ENCODE measurements at places on chromosomes 6 and 20. TPM values are rescaled to one million over a fixed set of nuclear protein-coding genes. Genes with fewer than 3 reads are reported as not detected.
A peak's percentile ranks its signal among the peaks of the same experiment; 100 is the strongest.

GRCh38 chr20:53828088-53828681 lies 234.5 kb upstream of the ZNF217 start:
- no peaks in the 10 kb centered on the region for H3K27me3 ChIP-seq
- no peaks in the 10 kb centered on the region for H3K36me3 ChIP-seq
- peak overlapping the region; percentile 56 for H3K4me3 ChIP-seq
- peak overlapping the region; percentile 100 for H3K27ac ChIP-seq

ESR1 gene
- 0.77 TPM for polyA plus RNA-seq

DNA sequence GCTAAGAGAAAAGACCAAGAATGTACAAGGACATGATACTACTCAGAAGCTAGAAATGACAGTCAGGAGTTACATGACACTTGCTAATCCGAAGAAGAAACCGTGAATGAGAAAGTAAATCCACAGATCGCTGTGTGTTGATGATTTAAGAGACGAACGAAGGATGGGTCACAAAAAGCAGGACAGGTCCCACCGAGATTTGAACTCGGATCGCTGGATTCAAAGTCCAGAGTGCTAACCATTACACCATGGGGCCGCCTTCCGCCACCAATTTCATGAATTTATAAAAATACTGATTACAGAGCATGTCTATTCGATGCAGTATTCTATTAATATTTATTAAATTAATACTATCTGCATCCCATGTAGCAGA lies 54.0 kb upstream of the BTN3A2 start:
- no peaks in the 10 kb centered on the region for H3K27me3 ChIP-seq
- H3K36me3 ChIP-seq: no peaks in the 10 kb centered on the region
- peaks cover 33% of the 10 kb centered on the region for H3K4me1 ChIP-seq
- DNase-seq: no peak
- no peak overlapping the region for H3K27ac ChIP-seq
- peak overlapping the region; percentile 51 for H3K4me3 ChIP-seq

DNA sequence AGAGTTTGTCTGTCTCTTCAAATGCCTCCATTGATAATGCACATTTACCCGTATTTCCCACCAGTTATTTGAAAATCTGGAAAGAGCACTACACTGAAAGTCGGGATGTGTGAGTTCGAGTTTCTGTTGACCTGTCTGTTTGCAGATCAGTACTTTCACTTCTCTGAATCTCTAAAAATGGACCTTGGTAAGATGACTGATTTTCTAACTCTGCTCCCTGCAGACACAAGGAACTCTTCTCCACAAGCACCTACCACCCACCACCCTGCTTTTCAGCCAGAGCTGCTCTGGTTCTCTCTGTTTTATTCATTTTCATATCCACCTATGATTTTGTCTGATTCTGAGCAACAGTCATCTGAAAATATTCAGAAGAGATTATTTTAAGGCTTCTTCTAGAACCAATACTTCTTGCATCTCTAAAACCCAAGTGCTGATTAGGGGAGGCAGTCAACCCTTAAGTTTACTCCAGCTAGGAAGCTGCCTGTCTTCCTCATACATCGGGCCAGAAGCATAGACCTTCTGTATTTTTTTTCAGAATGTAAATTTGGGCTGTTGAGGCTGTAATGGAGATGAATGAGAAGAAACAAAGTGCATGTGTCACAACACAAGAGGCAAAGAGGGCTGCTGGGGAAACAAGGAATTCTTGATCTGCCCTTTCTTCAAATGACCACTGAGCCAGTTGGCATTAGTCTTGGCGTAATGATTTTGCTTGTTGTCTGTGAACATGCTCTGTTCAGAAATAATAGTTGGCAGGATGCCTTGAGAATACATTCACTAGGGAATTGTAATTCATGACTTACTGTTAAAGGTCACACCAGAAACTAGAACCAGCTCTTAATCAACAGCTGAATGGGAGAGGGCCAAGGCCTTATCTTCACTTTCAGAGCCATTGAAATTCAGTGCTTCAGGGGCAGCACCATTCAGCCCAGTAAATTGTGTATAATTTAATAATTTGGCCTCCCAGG lies 85.4 kb upstream of the MYLIP start:
- H3K27ac ChIP-seq: no peak overlapping the region
- H3K4me3 ChIP-seq: no peak overlapping the region
- no peaks in the 10 kb centered on the region for H3K27me3 ChIP-seq

DNA sequence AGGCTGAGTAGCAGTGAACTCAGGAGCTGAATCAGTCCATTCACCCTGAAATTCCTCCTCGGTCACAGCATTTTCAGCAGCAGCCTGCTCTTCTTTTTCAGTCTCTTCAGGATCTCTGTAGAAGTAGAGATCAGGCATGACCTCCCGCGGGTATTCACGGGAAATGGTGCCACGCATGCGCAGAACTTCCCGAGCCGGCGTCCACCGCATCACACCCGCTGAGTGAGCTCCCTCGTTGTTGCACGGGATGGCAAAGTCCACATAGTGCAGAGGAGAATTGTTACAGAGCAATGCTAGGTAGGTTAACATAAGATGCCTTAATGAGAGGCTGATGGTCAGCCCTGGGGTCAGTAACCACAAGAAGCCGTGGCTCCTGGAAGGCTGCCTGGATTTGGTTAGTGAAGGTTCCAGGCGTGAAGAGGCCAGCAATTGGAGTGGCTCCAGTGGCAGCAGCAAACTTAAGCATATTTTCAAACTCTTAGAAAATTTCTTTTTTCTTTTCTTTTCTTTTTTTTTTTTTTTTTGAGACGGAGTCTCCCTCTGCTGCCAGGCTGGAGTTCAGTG lies 113.5 kb upstream of the HDAC2 start:
- no peaks in the 10 kb centered on the region for H3K36me3 ChIP-seq
- DNase-seq: no peak

GRCh38 chr6:82006027-82006738 lies 241.4 kb downstream of the IBTK start:
- no peak overlapping the region for H3K27ac ChIP-seq
- no peaks in the 10 kb centered on the region for H3K36me3 ChIP-seq
- no peaks in the 10 kb centered on the region for H3K4me1 ChIP-seq
- no peak for DNase-seq
- no peaks in the 10 kb centered on the region for H3K27me3 ChIP-seq
- H3K4me3 ChIP-seq: no peak overlapping the region

LIN28B gene
- not detected for polyA plus RNA-seq

SDCBP2 gene
- polyA plus RNA-seq: 36.0 TPM

DNA sequence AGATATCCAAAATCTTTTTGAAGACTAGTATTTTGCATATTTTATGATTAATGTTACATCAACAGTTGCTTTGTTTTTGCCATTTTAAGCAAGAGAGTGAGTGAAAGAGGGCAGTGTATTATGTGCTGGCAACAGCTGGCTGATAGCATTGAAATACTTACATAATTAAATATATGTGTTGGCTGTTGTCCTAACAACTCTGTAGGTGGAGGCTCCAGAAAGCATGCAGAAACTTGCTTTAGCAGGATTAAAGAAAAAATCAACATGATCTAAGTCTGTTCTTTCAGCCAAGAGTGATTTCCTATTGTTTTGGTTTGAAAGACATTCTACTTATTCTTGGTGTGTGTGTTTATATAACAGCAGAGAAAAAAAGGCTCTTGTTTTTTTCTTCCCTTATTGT lies 127.5 kb downstream of the CDKAL1 start:
- no peaks in the 10 kb centered on the region for H3K27me3 ChIP-seq
- no peaks in the 10 kb centered on the region for H3K36me3 ChIP-seq
- DNase-seq: peak; percentile 35
- peak overlapping the region; percentile 81 for H3K27ac ChIP-seq
- peaks cover 30% of the 10 kb centered on the region for H3K4me1 ChIP-seq

- H3K4me3 ChIP-seq: no peak overlapping the region
- no peaks in the 10 kb centered on the region for H3K4me1 ChIP-seq
- no peak for DNase-seq
These were observed 61.4 kb downstream of the TXLNB start for GRCh38 chr6:139230391-139230840.

MPIG6B gene
- polyA plus RNA-seq: 0.06 TPM

GRCh38 chr6:41705996-41706835 lies 29.2 kb downstream of the TFEB start:
- H3K27me3 ChIP-seq: no peaks in the 10 kb centered on the region
- no peak overlapping the region for H3K27ac ChIP-seq
- no peak overlapping the region for H3K4me3 ChIP-seq
- DNase-seq: no peak

DNA sequence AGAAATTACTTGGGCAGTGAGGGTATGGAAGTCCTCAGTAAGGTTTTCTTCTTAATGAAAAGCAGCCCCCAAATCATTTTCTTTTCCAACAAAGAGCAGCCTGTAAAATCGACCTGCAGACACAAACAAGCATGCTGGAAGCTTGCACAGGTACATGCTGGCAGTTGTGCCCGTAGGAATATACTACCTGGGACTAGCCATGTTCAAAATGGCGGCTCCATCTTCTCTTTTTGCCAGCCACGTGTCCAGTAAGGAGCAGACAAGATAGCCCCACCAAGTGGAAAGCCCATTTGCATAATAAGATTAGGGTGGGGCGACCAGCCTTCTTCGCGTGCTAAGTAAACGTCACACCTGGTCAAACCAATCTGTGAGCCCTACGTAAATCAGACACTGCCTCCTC lies 259.4 kb upstream of the AGPAT4 start:
- DNase-seq: no peak
- H3K27ac ChIP-seq: no peak overlapping the region
- H3K27me3 ChIP-seq: no peaks in the 10 kb centered on the region
- H3K36me3 ChIP-seq: no peaks in the 10 kb centered on the region
- no peak overlapping the region for H3K4me3 ChIP-seq
- H3K4me1 ChIP-seq: no peaks in the 10 kb centered on the region

- H3K27ac ChIP-seq: peak overlapping the region; percentile 86
- peak; percentile 77 for DNase-seq
- no peaks in the 10 kb centered on the region for H3K36me3 ChIP-seq
- no peak overlapping the region for H3K4me3 ChIP-seq
- peaks cover 10% of the 10 kb centered on the region for H3K4me1 ChIP-seq
These were observed 292.6 kb downstream of the GMDS start for GRCh38 chr6:1952740-1953360.

GRCh38 chr6:43075670-43076463 lies at the start of gene PTK7:
Gene PTK7, plus strand, starts transcription at chr6:43076314. Its CDS starts 175 bp downstream, at chr6:43076489.
- no peak for DNase-seq
- H3K36me3 ChIP-seq: peaks cover 4% of the 10 kb centered on the region
- H3K4me3 ChIP-seq: peak within 1 kb of the TSS; percentile 80
- H3K4me1 ChIP-seq: peaks cover 14% of the 10 kb centered on the region
